ENCODE measurements at places on chromosomes 6 and 20. TPM values are rescaled to one million over a fixed set of nuclear protein-coding genes. Genes with fewer than 3 reads are reported as not detected.

DNA sequence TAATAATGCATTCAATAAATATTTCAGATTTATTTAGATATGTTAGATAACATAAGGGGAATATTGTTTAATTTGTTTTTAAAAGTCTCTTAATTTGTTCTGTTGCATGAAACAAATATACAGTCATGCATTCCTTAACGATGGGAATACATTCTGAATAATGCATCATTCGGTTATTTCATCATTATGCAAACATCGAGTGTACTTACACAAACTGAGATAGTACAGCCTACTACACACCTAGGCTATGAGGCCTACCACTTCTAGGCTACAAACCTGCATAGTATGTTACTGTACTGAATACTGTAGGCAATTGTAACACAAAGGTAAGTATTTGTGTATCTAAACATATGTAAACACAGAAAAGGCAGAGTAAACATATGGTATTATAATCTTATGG, 118.7 kb downstream of the EPHA7 start:
- no peak for DNase-seq

GRCh38 chr20:33789109-33789857, 21.9 kb upstream of the CHMP4B start:
- DNase-seq: no peak

- no peak for DNase-seq
Observed at GRCh38 chr6:33278392-33278741, 1.4 kb downstream of the B3GALT4 start.

DNA sequence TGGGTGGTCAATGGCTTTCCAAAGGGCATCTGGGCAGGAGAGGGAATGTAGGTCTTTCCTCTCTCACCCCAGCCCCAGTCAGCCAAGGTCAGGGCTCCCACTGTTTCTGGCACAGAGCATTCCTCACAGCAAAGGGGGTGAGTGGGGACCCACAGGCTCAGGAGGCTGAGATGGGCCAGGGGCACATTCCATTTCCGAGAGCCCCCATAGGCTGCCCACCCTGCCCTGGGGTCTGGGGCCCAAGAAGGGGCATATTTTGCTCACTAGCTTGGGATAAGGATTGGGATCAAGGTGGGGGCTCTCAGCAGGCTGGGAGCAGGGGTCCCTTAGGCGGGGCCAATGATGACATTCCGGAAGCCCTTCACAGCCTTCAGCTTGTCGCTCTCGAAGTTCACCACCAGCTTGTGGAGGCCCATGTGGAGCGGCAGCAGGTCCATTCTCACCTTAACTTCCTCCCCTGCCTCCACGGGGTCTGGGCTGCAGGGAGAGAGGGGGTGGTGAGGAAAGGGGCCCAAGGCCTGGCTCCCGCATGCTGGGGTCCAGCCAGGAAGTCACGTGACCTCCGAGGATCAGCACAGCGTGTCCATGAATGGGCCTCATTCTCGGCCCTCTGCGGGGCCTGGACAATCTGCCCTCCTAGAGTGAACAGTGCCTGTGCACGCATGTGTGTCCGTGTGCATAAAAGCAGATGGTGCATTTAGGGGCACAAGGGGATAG, 35.0 kb downstream of the TGM2 start:
- DNase-seq: no peak

RIPPLY2 gene
- not detected for total RNA-seq

SCP2D1 gene
- not detected for total RNA-seq

HLA-G gene
- not detected for total RNA-seq
